ENCODE measurements at places on chromosomes 12 and 14.

DNA sequence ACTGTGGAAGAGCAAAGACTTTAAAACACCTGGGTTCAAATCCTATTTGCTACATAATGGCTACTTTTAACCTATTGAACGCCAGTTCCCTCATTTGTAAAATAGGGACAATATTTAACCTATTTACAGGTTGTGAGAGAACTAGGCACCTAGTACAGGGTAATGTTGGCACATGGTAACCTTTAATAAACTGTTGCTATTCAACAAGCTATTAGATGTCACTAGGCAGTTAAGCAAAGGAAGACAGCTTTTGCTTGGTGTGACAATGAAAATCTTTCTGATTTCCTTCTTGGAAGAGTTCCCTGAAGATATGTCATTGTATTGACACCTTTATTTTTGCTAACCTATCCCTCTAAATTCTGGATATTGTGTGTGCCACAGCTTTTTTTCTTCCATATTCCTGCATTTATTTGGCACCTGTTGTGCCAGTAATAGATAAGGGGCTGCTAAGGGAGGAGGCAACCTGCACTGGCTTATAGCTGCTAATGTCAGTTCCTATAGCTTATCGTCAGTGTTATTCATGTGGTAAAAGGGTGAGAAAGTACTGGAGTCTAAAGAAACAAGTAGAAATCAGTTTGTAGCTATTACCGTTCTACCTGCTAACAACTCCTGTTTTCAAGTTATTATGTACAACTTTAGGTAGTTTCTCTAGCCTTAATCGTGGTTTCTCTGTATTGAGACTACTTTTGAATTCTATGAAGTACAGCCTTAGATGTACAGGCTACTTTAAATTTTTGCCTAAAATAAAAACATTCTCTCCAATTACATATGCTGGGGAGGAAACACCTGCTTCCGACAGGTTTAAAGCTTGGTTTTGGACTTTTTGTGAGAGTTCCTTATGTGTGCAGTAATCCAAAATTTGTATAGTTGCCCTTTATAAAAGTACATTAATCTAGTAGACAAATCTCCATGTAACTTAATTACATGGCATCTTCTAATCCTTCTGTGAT is 24.3 kb downstream of the HIF1A start:
- peak; percentile 73 for DNase-seq

- no peak for DNase-seq
Measured at GRCh38 chr12:30814295-30814655, 59.5 kb upstream of the CAPRIN2 start.

DNA sequence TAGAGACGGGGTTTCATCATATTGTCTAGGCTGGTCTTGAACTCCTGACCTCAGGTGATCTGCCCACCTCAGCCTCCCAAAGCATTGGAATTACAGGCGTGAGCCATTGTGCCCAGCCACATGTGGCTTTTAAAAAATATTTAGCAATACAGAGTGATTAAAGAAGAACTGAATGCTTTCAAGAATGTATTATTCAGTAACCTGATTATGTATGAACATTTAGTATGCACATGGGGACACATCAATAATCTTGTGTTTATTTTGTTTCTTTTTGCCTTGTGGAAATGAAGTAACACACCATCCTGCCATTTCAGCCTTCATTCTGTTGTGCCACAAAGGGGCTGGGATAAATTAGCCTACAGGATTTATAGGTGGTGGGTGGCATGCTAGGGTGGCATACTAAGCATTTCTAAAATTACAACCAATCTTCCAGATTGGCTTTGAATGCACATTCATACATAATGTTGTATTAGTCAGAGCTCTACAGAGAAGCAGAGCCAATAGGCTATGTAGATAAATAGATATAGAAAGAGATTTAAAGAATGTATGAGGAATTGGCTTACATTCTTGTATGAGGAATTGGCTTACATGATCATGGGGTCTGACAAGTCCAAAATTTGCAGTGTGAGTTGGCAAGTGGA is 25.5 kb upstream of the TXNRD1 start:
- no peak for DNase-seq

- no peak for DNase-seq
Measured at GRCh38 chr12:11607313-11608081, 42.0 kb upstream of the ETV6 start.

DNA sequence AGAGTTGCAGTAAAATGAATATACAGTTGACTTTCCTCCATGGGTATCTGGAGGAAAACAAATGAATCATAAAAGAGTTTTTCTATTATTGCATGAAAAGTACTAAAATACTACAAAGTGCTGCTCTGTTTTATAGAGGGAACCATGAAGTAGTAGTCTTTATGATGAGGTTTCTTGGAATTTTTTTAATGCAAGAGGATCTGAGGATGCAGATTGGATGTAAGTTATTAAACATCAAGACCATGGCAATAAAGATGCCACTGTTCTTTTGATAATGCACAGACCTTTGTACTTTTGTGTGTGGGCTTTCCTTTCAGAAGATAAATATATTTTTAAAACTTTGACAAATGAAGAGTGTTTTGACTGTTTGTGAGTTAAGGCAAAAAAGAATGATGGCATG is 87.5 kb downstream of the DACT1 start:
- DNase-seq: no peak

DNA sequence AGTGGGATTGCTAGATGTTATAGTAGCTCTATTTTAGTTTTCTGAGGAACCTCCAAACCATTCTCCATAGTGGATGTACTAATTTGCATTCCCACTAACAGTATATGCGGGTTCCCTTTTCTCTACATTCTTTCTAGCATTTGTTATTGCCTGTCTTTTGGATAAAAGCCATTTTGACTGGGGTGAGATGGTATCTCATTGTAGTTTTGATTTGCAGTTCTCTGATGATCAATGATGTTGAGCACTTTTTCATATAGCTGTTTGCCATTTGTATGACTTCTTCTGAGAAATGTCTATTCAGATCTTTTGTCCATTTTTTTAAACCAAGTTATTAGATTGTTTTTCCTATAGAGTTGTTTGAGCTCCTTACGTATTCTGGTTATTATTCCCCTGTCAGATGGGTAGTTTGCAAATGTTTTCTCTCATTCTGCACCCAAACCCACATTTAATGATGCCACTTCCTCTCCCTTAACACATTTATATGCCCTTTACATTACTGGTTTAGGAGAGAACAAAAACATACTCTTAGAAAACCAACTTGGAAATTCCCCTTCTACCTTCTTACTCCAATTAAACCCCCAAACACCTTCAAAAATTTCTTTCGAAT is 48.2 kb downstream of the NELL2 start:
- DNase-seq: no peak

- DNase-seq: no peak
Measured at GRCh38 chr12:78330131-78330530, 499.4 kb downstream of the NAV3 start.

GRCh38 chr12:111447571-111448265 is 42.0 kb downstream of the SH2B3 start:
- no peak for DNase-seq

DNA sequence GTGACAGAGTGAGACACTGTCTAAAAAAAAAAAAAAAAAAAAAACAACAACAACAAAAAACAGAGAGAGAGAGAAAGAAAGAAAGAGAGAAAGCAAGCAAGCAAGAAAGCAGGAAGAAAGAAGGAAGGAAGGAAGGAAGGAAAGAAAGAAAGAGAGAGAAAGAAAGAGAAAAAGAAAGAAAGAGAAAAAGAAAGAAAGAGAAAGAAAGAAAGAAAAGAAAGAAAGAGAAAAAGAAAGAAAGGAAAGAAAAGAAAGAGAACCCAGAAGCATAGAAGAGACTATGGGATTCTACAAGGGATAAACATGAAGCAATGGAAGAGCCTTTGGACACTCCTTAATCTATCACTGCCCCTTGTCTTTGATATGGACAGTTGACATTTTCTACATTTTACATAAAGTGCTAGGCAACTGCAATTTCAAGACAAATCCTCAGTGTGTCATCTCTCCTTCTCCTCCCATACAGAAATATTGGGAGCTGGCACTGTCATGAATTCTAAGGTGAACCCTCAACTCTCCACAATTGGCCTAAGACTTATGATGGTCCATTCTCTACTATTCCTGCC is 151.9 kb upstream of the CPM start:
- no peak for DNase-seq

- DNase-seq: no peak
Measured at GRCh38 chr14:95811813-95812212, 64.8 kb upstream of the TUNAR start.

DNA sequence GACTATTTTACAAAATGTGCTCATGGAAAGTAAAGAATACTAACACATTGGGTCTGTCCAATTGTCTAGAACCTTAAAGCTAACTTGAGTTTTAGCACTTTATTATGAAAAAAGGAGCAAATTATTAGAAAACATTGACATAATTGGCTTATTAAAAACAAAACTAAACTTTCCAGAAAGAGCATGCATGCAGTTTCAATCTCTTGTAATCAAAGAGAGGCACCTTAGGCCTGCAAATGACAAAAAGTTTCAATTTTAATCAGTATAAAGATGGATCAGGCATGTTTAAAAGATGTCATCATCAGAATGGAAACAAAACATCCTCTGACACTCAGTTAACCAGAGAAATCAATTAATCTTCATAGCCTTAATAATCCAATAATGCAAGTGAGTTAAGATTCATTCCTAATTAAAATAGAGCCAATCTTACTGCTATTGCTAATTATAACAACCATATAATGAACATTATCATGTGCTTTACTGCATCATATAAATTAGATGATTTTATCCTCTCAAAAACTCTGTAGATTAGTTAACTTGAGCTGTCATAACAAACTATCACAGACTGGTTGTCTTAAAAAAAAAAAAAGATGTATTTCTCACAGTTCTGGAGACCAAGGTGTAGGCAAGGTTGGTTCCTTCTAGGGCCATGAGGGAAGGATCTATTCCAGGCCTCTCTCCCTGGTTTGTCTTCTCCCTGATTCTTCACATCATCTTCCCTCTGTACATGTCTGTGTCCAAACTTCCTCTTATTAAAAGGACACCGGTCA is 131.4 kb downstream of the RPAP3 start:
- no peak for DNase-seq

DNA sequence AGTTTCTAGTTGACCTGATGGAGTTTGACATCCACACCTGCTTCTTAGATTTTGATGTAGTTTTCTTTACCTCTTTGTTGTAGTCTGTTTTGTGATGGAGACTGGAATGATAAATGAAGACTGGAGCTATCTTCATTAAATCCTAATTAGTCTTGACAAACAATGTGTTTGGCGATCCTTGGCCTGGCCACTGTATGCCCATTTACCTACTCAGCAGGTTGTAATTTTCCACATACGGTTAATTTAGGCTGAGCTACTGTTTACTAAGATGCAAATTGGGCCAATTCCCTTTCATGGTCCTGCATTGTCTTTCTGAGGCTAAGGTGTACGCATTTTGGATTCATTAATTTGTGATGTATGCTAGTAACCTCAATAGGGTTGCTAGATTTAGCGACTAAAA is at the start of gene TAS2R7:
Gene TAS2R7 (minus strand): TSS at position 41 of the 400 bp plus-strand sequence. CDS start 57 bp downstream, outside the sequence.
- DNase-seq: no peak

- DNase-seq: peak; percentile 96
Measured at GRCh38 chr12:122064025-122064777, 14.4 kb upstream of the MLXIP start.

DNA sequence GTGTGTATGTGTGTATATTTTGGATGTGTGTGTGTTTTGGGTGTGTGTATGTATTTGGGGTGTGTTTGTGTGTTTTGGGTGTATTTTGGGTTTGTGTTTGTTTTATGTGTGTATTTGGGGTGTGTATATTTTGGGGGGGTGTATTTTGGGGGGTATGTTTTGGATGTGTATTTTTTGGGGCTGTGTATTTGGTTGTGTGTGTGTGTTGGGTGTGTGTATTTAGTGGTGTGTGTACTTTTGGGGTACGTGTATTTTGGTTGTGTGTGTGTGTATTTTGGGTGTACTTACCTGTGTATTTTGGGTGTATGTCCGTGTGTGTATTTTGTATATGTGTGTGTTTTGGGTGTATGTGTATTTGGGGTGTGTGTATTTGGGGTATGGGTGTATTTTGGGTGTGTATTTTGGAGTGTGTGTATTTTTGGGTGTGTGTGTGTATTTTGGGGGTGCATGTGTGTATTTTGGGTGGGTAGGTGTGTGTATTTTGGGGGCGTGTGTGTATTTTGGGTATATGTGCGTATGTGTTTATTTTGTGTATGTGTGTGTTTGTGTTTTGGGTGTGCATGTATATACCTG is 16.7 kb upstream of the TCTN2 start:
- DNase-seq: no peak

- no peak for DNase-seq
Measured at GRCh38 chr12:93954166-93955112, 193.9 kb upstream of the PLXNC1 start.

- no peak for DNase-seq
Measured at GRCh38 chr12:38682521-38682920, 222.9 kb downstream of the CPNE8 start.

DNA sequence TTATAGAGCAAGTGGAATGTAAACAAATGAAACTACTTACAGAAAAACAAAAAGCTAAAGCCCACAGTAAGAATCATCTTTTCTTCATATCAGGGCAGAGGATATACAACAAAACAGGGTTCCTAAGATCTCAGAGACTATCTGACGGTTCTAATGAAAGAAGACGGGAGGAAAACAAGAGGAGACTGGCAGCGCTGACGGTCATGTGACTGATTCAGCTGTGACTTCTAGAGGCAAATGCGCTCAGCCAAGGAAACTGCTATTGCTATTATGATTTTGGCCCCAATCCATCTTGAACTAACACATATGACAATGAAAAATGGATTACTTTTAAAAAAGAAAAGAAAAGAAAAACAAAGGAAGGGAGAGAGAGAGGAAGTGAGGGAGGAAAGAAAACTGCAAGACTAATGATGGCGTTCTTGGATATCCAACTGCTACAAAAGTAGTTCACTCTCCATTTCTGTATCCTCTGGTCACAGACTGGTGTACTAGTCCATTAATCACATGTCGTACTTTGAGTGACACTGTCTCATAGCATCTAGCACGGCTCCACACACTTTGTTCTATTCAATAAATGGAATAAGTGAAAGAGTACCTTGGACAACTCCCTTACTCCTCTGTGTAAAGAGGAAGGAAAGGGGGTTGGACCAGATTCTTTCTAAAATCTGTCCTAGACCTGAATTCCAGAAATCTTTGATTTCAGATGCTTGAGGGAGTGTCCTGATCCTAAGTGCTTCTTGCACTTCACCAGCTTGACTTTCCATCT is 119.3 kb downstream of the DAD1 start:
- no peak for DNase-seq

- no peak for DNase-seq
Measured at GRCh38 chr12:29429999-29430715, 49.2 kb upstream of the ERGIC2 start.

- no peak for DNase-seq
Measured at GRCh38 chr12:24839268-24839791, 109.6 kb downstream of the BCAT1 start.

DNA sequence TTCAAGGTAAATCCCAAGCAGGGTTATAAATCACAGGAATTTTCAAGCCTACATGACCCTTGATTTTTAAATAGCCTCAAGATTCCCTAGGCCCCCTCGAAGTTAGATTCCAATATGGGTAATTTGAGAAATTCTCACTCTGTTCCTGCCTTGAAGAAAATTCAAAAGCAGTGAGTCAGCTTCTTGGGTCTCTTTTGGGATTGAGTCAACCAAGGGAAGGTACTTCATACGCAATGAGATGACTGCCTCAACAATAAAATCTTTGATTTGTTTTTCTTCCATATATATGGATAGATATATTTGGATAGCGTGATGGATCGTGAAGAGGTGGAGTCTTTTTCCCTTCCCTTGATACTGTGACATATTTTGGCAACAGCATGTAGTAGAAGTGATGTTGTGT is 180.4 kb upstream of the ATP2B1 start:
- DNase-seq: no peak

All from hematopoietic multipotent progenitor cell treated with erythropoietin and hydrocortisone succinate and interleukin-3 and kit ligand, for 4 days (in vitro differentiated cells).